ENCODE measurements at places on chromosomes 11 and 22. TPM values are rescaled to one million over a fixed set of nuclear protein-coding genes. Genes with fewer than 3 reads are reported as not detected.

KDM4E gene
- not detected for polyA plus RNA-seq

INS gene
- 1.3 TPM for polyA plus RNA-seq

DMC1 gene
- 0.16 TPM for polyA plus RNA-seq

OR8G5 gene
- not detected for polyA plus RNA-seq

TOLLIP gene
- polyA plus RNA-seq, result 18.7 TPM

DNA sequence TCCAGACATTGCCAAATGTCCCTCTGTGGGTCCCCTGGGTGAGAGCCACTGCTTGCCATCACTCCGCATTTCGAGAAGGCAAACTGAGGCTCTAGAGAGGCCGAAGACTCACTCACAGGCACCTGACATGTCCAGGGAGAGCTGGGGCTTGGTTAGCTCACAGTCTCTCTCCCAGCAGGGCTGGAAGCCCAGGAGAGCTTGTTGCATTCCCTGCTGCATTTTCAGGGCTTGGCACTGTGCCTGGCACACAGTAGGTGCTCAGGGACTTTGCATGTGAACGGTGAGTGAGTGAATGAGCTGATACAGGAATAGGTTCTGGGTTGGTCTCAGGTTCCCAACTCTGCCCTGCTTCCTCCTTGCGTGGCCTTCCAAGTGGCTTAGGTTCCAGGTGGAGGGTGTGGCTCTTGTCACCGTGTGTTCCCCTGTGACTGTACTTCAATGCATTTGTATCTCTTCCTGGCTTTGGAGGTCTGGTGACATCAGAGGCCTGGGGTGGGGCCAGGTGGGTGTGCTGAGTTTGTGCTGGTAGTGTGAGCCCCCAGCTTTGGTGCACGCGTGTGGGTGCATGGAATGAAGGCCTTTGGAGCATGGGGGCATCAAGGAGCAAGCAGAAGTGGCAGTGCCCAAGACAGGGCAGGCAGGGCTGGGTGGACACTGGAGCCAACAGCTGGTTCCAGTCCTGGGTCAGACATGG is 18.4 kb upstream of the SMIM38 start:
- no peak overlapping the region for H3K27ac ChIP-seq
- no peaks in the 10 kb centered on the region for H3K36me3 ChIP-seq
- no peak overlapping the region for H3K4me3 ChIP-seq
- peak; percentile 53 for DNase-seq
- no peaks in the 10 kb centered on the region for H3K27me3 ChIP-seq
- no peaks in the 10 kb centered on the region for H3K4me1 ChIP-seq

- H3K4me1 ChIP-seq, result peaks cover 90% of the 10 kb centered on the region
- peak; percentile 97 for DNase-seq
- H3K36me3 ChIP-seq, result peaks cover 56% of the 10 kb centered on the region
- peak overlapping the region; percentile 99 for H3K27ac ChIP-seq
- H3K27me3 ChIP-seq, result no peaks in the 10 kb centered on the region
- no peak overlapping the region for H3K4me3 ChIP-seq
Observed at GRCh38 chr22:37229805-37230672, 14.0 kb downstream of the RAC2 start.

DNA sequence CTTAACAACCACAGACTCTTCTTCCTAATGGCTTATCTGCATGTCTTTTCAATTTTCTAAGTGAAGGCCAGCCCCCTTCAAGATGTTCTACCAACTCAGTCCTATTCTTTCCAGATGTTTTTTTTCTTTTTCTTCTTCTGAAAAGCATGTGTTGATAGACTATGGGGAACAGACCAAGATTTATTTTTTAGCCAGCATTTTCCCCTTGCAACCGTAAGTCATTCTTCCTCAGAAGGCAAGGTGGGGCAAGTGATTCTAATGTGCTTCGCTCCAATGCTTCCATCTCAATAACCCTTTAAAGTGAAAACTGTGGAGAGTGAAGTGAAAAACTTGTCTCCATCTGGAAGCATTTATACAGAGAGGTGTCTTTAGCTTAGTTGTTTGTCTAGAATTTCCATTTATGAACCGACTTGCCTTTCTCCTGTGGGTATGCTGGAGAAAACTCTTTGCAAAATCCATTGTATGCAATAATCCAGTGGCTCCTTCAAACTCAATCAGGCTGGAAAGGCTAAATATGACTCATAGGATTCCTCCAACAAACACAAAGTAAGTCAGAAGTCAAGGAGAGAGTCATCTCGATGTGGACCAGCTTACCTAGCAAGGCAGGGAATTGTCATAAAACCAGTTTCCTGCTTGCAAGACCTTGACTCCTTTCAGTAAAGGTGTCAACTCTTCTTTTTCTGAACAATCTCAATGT is 83.7 kb downstream of the MAML2 start:
- no peak overlapping the region for H3K4me3 ChIP-seq
- H3K27me3 ChIP-seq, result no peaks in the 10 kb centered on the region
- no peaks in the 10 kb centered on the region for H3K36me3 ChIP-seq
- DNase-seq, result no peak
- H3K27ac ChIP-seq, result peak overlapping the region; percentile 88

GRCh38 chr11:821512-822371 is 3.0 kb downstream of the PNPLA2 start:
- peaks cover 45% of the 10 kb centered on the region for H3K4me1 ChIP-seq
- no peaks in the 10 kb centered on the region for H3K27me3 ChIP-seq
- no peak for DNase-seq
- H3K4me3 ChIP-seq, result peak overlapping the region; percentile 96

DNA sequence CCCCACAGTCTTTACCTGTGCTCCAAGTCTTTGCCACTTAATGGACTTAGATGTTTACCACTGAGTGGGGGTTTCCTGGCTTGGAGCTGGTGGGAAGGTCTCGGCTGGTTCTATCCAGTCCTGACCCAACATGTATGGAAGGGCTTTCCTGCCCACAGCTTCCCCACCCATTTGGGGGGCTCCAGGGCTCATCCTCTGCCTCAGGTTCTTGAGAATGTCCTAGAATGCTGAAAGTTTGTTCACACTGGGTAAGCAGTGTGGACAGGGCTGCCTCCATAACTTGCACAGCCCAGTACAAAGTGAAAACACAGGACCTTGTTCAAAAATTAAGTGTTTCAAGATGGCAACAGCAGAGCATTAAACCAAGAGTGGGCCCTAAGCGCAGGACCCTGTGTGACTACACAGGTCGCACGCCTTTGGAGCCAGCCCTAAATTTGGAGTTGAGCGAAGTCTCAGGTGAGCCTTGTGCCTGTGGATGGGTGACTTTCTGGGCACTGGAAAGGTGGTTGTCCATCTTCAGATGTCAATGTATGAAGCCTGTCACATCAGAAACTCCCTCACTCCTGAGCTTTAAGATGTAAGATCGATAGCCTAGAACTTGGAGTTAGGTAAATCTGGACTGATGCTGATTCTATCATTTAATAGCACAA is 72.7 kb upstream of the NARS2 start:
- no peak for DNase-seq
- H3K4me1 ChIP-seq, result no peaks in the 10 kb centered on the region
- H3K27me3 ChIP-seq, result no peaks in the 10 kb centered on the region
- no peak overlapping the region for H3K27ac ChIP-seq

DNA sequence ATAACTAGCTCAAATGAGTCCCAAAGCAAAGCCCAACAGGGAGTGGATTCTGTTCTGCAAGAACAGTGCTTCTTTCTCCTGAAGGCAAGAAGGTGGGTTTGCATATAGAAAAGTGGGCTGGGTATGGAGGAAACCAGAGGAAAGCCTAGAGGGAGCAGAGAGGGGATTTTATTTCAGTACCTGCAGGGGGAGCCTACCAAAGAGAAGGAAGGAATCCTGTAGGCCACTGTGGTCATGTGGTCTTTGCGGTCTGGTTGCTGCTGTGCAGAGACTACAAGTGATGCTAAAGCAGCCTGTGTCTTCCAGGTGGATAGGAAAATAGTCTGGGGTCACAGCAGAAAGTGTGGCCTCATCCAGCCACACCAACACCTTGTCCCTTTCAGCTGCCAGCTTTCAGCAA is 33.2 kb upstream of the ZBTB16 start:
- H3K36me3 ChIP-seq, result no peaks in the 10 kb centered on the region
- peaks cover 6% of the 10 kb centered on the region for H3K4me1 ChIP-seq
- DNase-seq, result no peak
- H3K27me3 ChIP-seq, result no peaks in the 10 kb centered on the region

DNA sequence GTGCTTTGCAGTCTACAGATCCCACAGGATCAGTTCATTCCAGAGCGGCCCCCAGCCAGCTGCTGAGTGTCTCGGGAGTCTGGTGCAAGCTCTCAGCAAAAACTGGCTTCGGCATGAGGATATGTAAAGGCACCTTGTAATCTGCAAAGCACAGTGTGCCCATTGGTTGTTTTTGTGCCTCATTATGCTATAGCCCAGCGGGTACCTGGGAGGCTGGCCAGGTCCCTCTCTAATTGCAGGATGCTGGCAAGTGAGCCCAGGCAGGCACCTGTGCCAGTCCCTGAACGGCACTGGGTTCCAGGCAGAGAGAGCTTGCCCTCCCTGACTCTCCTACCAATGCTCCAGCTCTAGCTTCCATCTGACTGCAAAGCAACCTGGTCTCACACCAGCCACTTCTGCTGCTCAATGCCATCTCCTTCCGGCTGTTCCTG is 128.7 kb downstream of the DSCAML1 start:
- H3K27me3 ChIP-seq, result peaks cover 3% of the 10 kb centered on the region
- no peaks in the 10 kb centered on the region for H3K36me3 ChIP-seq
- peaks cover 11% of the 10 kb centered on the region for H3K4me1 ChIP-seq
- no peak overlapping the region for H3K27ac ChIP-seq
- DNase-seq, result no peak

GRCh38 chr22:36156515-36157419 is 3.8 kb downstream of the APOL3 start:
- peak overlapping the region; percentile 89 for H3K27ac ChIP-seq
- H3K36me3 ChIP-seq, result peaks cover 5% of the 10 kb centered on the region
- peaks cover 100% of the 10 kb centered on the region for H3K4me1 ChIP-seq

GRCh38 chr11:96238563-96239135 is 104.3 kb downstream of the MAML2 start:
- no peaks in the 10 kb centered on the region for H3K27me3 ChIP-seq
- H3K27ac ChIP-seq, result no peak overlapping the region
- peaks cover 30% of the 10 kb centered on the region for H3K4me1 ChIP-seq
- H3K36me3 ChIP-seq, result no peaks in the 10 kb centered on the region

GRCh38 chr22:42418811-42419242 is 13.4 kb downstream of the NFAM1 start:
- no peaks in the 10 kb centered on the region for H3K36me3 ChIP-seq
- peaks cover 7% of the 10 kb centered on the region for H3K4me1 ChIP-seq
- DNase-seq, result no peak
- H3K27me3 ChIP-seq, result no peaks in the 10 kb centered on the region
- H3K27ac ChIP-seq, result peak overlapping the region; percentile 79

DNA sequence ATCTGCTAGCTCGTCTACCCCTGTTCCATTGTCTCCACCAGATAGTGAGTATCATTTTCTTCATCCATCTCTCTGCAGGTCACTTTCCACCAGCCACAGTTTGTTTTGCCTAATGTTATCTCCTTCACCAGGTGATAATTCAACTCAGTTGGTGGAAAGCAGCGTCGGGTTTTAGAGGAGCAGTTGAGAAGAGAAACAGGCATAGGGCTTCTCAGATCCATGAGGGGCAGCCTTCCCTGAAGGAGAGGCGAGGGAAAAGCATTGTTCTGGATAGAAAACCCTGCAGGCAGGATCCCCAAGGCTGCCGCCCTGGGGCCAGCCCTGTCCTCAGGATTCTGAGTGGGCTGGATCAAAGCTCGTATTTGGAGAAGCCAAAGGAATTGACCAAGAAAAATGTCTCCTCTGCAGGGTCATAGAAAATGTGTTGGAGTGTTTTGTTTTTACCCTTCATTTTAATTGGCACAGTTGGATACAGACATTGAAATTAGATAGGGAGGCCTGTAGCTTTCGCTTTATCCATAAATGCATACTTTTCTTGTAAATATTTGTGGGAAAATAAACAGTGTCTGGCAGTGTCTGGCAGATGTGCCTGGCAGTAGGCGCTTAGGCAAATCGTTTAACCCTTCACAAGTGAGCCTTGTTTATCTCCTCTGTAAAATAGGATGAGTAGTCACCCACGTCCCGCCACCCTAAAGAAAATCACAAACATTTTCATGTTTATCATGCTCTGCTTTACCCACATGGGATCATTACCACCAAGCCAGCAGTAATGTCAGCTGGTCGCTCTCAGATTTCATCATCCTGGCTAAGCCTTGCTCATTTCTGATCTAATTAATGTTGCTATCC is 73.4 kb upstream of the TTC12 start:
- no peaks in the 10 kb centered on the region for H3K36me3 ChIP-seq
- H3K27me3 ChIP-seq, result peaks cover 10% of the 10 kb centered on the region
- H3K4me1 ChIP-seq, result no peaks in the 10 kb centered on the region
- no peak for DNase-seq
- H3K27ac ChIP-seq, result no peak overlapping the region
- H3K4me3 ChIP-seq, result no peak overlapping the region

- H3K27ac ChIP-seq, result no peak overlapping the region
- peaks cover 1% of the 10 kb centered on the region for H3K27me3 ChIP-seq
- no peaks in the 10 kb centered on the region for H3K36me3 ChIP-seq
- DNase-seq, result no peak
- no peaks in the 10 kb centered on the region for H3K4me1 ChIP-seq
Observed at GRCh38 chr11:133521502-133521901, 10.8 kb downstream of the OPCML start.

DNA sequence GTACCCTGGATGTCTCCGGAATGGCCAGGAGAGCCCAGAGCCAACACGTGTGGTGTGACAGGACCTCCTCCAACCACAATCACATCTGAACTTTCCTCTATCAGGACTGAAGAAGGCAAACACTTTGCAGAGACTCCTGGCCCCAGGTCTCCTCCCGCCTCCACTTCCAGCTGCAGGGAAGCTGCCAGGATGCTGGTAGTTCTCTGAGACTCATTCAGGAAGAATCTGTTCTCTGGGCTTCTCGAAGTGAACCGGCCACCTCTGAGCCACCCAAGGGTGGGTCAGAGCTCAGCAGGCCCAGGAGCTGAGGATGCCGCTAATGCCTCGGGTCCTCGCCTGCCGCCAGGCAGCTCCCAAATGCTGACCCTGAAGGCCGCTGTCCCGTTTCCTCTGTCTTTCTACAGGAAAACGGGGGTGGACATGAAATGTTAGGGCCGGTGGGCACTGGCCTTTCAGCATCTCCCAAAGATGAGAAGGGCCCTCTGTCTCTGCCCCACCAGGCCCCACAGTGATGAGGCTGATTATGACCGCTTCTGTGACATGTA is 789.9 kb downstream of the BRD1 start:
- DNase-seq, result peak; percentile 70
- H3K4me1 ChIP-seq, result no peaks in the 10 kb centered on the region
- H3K27ac ChIP-seq, result no peak overlapping the region
- H3K27me3 ChIP-seq, result no peaks in the 10 kb centered on the region
- H3K36me3 ChIP-seq, result no peaks in the 10 kb centered on the region
- H3K4me3 ChIP-seq, result no peak overlapping the region

GRCh38 chr11:130617001-130617400 is 168.6 kb downstream of the ADAMTS15 start:
- DNase-seq, result no peak
- no peaks in the 10 kb centered on the region for H3K36me3 ChIP-seq
- no peaks in the 10 kb centered on the region for H3K27me3 ChIP-seq
- no peak overlapping the region for H3K27ac ChIP-seq
- H3K4me3 ChIP-seq, result no peak overlapping the region

- peak within 1 kb of the TSS; percentile 43 for H3K4me3 ChIP-seq
- peak within 1 kb of the TSS; percentile 69 for H3K27ac ChIP-seq
- H3K36me3 ChIP-seq, result no peaks in the 10 kb centered on the region
Observed at GRCh38 chr22:26656891-26657851, at the start of gene MIAT. MIAT (plus strand) TSS chr22:26657588.

- no peaks in the 10 kb centered on the region for H3K4me1 ChIP-seq
- H3K27me3 ChIP-seq, result no peaks in the 10 kb centered on the region
- DNase-seq, result no peak
- H3K36me3 ChIP-seq, result peaks cover 3% of the 10 kb centered on the region
- H3K27ac ChIP-seq, result no peak overlapping the region
- H3K4me3 ChIP-seq, result no peak overlapping the region
Observed at GRCh38 chr11:67194096-67194495, 72.2 kb upstream of the GRK2 start.
